CD8-positive, alpha-beta memory T cell (primary cell): ENCODE measurements at places on chromosomes 1 and 21.
A peak's percentile ranks its signal among the peaks of the same experiment; 100 is the strongest.

DNA sequence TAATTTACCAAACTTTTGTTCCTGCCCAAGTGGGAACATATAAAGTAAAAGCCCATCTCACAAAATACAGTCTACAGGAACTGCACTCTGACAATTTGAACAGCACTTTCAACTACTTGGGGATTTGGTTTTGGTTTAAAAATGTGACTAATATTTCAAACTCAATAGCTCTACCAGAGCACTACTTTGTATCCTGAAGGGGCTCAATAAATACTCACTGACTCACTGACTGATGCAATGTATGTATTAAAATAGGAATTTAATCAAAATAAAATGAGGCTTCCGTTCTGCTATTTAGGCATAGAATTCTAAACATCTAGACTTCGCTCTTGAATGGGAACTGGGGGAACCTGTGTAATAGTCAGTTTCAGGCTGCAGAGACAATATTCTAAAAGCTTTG lies 21.9 kb downstream of the EFCAB14 start:
- no peak for DNase-seq

DNA sequence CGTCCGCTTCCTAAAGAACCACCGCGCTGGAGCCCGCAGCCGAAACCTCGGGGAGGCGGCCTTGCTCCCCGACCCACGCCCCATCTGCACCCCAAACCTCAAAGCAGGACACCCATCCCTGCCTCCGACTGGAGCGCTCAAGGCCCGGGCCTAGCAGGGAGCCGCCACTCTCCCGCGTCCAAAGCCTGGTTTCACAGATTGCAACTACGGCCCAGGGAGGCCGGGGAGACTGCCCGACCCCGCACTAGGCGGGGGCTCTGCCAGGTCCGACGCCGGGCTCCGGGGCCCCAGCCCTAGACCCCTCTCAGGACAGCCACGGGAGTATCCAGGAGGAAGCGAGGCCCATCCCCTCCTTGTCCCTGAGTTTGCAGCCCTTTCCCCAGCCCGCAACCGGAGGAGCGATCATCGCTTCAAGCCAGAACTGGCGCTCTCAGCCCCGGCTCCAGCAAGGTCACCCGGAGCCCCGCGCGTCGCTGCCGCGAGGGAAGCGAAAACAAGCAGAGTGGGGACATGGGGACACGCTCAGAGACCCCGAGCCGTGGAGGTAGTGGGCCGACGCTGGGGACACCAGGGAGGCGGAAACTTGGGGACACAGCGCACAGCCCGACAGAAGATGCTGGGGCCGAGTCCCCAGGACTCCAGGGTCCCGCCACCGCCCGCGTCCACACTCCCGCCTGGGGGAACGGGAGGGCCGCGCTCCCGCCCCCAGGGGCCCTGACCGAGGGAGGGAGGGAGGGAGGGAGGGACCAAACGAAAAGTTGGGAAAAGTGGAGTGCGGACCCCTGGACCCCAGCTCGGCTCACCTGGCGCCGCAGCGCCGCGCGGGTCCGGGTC lies 433 bp downstream of the TMEM200B start:
- DNase-seq = peak; percentile 17

GRCh38 chr1:42219627-42220026 lies 55.1 kb upstream of the GUCA2A start:
- no peak for DNase-seq

GRCh38 chr21:30463713-30464112 lies 16.5 kb downstream of the KRTAP19-1 start:
- DNase-seq = no peak

GRCh38 chr1:26542771-26543451 lies 13.3 kb downstream of the RPS6KA1 start:
- DNase-seq = no peak

DNA sequence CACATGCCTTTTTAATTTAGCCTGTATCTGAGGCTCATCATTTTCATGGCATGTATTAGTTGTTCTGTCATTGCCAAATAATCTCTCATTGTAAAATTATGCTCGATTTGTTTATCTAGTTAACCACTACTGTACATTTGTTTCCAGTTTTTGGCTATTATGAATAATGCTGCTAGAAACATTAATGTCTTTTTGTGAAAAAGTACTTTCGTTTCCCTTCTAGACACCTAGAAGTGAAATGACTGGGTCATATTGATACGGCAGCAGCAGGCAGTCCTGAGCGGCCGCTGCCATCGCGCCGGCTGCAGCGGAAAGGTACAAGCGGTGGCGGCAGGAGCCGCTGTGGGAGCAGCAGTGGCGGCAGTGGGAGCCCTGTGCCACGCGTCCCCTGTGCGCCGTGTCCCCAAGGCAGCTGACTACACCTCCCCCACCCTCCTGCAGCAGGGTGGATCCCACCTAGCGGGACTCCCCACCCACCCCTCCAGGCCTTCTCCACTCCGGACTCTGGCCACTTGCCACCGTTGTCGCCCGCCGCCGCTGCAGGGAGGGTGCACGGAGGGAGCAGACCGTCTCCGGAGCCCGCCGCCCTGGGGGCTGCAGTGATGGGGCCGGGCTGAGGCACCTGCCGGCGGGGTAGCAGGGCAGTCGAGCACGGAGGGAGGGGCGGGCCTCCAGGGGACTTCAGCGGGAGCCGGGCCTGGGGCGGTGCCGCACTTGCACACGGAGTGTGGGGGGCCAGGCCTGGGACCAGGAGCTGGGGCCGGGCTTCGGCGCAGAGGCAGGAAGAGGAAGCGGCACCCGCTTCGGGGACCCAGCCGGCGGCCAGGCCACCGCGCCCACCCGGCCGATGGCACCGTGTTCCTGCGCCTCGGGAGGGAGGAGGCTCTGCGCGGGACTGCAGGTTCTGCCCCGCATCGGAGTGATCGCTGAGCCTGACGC lies 66.8 kb upstream of the RGS7 start:
- no peak for DNase-seq

DNA sequence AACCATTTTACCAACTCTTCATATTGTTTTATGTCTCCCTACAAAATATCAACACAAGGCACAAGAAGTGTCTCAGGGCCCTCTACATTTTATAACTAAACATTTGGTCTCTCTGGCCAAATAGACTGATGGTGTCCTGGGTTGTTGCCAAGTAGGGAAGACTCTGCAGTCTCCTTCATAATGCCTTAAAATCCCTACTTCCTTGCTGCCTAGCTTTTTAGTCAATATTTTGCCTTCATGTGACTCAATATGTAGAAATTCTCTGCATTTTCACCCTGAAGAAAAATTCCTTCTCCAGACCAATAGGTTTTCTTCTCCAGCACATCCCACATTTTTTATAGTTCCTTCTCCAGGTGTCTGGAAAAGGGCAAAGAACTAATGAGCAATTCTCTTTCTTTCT lies 72.6 kb upstream of the IPO9 start:
- no peak for DNase-seq

DNA sequence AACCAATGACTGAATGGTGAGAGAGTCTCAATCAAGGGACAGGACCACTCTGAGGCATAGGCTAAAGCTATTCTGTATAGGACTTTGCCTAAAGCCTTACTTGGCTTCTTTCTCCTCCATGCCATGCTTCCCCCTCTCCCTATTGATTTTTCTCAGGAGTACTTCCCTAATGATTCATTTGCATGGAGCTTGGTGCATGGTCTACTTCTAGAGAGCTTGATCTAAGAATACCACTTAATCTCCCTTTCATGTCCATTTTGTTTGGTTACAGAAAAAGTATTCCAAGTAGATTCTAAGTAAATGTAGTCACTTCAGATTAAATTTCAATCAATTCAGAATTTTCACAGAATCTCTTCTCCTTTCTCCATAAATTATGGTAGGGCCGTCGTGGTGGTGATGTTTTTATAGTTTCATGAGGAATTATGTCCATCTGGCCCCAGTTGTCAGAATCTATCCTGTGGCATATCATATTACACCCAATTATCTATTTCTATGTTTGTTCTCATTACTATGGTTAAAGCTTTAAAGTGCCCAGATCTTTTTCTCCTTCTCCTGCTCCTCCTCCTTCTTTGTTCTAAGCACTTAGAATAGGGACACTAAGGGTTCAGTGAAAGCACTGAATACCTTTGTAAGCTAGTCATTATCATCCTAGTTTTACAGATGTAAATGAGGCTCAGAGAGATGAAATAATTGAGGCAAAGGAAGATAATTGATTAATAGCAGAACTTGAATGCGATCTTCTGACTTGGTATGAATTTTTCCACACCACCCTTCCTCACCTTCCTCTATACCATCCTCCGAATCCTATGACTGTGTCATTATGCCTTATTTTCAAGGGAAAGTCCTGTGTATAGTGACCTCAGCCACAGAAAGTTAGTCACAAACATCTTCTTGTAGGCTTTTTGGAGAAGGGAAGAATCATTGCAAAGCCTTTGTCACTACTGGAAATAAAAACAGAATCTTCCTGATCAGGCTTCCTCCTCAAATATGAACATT lies 85.6 kb upstream of the ZRANB2 start:
- DNase-seq = no peak

DNA sequence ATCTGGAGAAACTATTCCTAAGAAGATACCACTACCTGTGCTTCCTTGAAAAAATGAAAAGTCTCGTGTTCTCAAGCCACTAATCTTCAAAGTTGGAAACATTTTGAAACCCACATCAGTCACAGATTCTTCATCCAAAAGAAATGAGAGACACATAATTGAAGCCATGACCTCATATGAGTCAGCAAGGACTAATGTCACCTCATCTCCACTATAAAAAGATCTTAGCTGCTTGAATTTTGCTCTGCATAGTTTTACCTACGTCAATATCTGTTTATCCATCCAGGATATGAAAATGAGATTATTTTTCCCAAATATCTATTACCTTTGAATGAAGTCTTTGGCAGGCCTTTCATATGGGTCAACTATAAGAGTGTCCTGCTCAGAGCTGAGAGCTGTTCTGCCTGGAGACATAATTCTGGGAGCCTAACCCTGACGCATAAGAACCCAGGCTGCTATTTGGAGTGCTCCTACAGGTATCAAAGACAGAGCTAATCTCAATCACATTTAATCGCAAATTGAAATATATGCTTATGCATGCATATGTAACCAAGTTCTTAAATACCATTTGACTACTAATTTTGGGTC lies 312.5 kb upstream of the PKN2 start:
- DNase-seq = no peak

GRCh38 chr1:156401041-156401574 lies 32.1 kb downstream of the RHBG start:
- DNase-seq = no peak

DNA sequence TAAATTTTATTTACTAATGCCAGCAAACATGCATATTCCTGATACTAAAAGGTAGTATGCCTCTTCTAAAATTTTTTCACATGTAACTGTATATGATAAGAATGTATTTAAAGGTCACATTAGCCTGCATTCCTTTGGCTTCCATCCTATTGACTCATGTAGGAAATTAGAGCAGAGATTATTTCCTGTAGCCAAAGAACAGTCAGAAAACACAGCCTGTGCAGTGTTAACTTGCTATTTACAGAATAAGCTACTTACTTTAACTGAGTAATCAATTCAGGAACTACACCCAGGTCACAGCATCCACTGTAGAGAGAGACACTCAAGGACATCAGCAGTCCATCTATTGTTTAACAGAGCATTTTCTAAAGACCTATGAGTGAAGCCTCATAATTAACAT lies 154.5 kb upstream of the ADGRL4 start:
- no peak for DNase-seq

DNA sequence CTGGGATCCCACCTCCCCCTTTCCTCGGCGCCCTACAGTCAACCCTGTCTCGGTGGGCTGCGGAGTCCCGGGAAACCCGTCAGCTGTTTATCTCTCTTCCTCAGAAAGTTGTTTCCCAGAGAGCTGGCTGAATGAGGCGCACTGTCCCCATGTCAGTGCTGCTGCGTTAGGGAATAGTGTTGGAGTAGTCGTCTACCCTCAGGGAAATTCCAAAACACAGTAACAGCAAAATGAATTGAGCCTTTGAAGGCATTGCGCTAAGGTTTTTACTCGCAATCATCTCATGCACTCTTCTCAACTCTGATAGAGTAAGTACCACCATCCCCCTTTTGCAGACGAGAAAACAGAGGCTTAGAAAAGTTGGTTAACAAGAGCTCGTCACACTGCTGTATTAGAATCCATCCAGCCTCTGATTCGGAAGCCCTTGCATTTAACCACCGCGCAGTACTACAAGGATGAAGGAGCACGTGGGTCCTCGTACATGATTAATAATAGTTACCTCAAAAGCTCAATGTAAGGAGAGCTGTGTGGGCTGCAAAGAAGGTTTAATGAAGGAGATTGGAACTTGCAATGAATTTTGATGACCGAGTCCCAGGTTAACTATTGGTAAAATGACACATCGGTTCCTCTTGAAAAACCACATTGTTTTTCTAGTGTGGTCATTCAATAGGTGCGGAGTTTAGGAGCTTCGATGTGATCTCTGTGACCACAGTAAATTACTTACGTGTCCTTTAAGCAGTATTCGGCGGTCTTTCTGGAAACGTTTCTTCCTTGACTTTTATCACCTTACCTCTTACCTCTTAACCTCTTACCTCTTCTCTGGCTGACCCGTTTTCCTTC lies 788 bp upstream of the EDEM3 start:
- DNase-seq = no peak

- no peak for DNase-seq
Measured at GRCh38 chr1:165905853-165906252, 78.4 kb downstream of the UCK2 start.

GRCh38 chr1:27301582-27302199 lies 20.3 kb upstream of the TMEM222 start:
- DNase-seq = no peak

GRCh38 chr21:16205527-16205926 lies 475.7 kb downstream of the USP25 start:
- DNase-seq = no peak

DNA sequence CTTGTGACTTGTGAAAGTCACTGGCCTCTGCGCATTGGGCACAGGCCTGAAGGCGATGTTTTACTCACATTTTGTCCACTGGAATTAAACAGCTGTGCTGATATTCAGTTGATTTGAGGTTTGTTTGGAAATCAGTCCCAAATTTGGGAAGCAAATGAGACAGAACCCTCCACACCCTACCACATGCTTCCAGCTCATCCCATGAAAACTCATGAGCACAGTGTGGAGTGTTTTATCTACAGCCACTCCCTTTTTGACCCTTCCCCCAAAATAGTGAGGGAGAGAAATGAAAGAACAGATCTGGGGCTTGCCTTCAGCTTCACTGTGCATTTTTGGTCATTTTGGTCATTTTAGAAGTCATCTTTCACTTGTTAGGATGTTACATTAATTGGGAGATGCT lies 101.3 kb downstream of the CAMTA1 start:
- DNase-seq = no peak

DNA sequence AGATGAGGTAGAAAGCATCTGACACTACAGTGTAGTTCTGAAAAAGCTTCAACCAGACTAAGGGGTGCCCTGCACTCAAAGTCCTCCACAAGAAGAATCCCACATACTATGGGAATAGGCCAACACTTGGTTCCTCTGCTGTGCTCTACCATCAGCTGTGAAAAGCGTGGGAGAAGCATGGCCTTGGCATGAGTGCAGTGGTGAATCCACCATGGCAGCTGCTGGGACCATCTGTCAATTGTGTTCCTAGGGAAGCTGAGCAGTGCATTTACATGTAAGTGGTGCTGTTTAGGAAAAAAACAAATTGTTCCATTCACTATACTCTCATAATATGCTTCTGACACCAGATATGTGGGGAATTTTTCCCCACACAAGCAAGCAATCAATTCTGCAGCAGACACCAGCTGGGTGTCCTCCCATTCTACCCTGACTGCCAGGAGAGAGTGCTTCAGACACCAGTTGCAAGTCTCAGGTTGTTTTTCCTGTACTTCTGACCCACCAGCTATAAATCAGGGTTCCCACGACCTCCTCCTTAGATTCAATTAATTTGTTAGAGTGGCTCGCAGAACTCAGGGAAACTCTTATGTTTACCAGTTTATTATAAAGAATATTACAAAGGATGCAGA lies 230.8 kb upstream of the CHRM3 start:
- no peak for DNase-seq

- no peak for DNase-seq
Measured at GRCh38 chr1:228925691-228926090, 190.4 kb downstream of the RHOU start.

- DNase-seq = no peak
Measured at GRCh38 chr1:37128091-37128490, 93.8 kb upstream of the GRIK3 start.
